ENCODE measurements at places on chromosomes 12 and 14. TPM values are rescaled to one million over a fixed set of nuclear protein-coding genes. Genes with fewer than 3 reads are reported as not detected.

DNA sequence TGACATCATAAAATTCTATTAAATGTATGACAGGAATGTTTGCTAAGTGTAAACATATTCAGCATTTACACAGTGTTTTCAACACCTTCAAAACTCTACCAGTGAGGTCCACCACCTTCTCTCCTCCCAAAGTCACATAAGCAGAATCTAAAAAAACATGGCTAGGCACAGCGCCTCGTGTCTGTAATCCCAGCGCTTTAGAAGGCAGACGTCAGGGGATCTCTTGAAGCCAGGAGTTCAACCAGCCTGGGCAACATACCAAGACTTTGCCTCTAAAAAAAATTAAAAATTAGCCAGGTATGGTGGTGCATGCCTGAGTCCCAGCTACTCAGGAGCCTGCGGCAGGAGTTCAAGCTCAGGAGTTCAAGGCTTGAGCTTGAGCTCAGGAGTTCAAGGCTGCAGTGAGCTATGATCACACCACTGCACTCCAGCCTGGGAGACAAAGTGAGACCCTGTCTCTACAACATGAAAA lies 30.0 kb downstream of the NUMB start:
- DNase-seq, result no peak

DNA sequence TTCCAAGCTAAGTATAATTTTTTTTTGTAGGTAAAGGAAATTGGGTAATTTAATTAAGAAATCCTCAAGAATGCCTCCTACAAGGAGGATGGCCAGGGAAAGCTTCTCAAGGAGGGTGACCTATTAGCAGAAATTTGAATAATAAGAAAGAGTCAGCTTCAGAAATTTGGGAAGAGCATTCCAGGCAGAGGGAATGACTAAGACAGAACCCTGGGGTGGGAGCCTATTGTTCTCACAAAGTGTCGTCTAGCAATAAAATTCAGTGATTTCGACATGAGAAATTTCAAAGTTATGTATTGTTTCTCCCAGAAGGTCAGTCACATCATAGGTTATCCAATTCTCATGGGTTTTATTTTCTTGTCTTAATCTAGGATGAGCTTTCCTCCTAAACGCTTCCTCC lies 1168.4 kb downstream of the AACS start:
- no peak for DNase-seq

DNA sequence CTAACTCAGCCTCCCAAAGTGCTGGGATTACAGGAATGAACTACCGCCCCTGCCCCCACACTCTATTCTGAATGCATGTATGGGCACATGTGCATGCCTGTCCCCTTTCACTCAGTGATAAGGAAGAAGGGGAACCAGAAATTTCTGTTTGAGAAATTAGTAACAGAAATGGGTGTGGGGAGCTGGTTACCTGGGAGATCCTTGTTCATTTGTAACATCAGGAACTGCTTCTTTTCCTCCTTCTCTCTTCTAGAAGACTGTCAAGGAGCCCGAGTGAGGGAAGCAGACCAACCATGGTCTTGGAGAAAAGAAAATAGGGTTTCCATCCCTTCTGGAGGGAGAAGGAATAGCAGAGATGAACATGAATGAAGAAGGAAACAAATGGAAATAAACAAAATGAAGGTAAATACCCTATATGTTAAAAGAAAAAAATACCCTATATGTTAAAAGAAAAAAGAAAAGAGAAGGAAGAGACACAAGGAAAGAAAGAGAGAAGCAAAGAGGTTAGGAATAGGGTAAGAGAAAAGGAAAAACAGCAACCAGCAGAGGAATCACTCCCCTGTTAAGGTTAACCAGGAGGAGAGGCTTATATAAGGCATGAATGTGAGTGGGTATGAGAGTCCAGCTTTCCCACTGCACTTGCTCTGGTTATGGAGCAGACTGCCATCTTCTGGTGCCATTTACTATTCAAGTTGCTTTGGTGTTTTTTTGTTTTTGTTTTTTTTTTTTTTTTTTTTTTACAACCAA lies 3.3 kb downstream of the PPP1R3E start:
- no peak for DNase-seq

DNA sequence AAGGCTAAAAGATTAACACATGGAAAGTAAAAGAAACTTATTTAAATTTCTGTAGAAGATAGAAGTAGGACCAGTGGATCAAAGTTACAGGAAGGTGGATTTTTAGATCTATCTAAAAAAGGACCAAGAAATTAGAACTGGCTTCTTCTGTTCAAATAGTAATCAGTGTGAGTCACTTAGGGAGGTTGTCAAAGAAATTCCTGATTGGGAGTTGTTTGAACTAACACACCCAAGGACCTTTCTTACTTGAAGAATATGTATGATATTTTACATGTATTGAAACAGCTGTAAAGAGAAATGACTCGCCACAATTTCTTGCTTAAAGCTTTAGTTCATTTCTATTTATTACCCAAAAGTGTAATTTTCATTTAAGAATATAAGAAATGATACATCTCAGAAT lies 256.9 kb downstream of the RAD51B start:
- DNase-seq, result no peak

GRCh38 chr12:113161415-113162016 lies 12.0 kb downstream of the CFAP73 start:
- no peak for DNase-seq

DNA sequence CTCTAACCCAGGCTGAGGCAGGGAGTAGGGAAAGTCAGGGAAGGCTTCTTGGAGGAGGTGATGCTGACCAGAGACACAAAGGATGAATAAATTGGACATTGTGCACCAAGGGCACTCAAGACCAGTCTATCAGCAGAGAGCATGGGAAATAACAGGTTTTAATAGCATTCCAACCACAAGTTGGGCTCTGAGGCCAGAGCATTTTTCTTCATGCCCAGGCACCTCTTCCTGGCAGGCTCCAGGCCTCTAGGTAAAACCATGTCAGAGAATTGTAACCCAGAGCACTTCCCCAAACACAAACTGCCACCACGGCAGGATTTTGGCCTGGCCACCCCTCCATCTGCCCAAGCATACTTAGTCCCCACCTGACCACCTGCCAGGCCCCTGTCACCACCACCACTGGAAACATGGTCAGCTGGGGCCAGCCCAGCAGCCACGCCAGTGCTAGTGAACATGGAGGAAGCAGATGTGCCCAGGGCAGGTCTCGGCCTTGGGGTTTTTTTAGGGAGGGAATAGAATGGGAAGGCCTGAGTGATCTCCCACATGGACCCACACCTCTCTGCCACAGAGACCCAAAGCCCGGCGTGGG lies 22.7 kb downstream of the LTBP2 start:
- no peak for DNase-seq

- no peak for DNase-seq
These were observed 254.4 kb downstream of the FOXN3 start for GRCh38 chr14:89162586-89162985.

The SYNDIG1L gene
- 0.18 TPM for polyA plus RNA-seq

The LTBP2 gene
- 2.7 TPM for polyA plus RNA-seq

The ANKRD33 gene
- polyA plus RNA-seq, result 0.10 TPM

Data from right renal cortex interstitium (tissue), 3 donors.